Astrocyte of the hippocampus (primary cell): ENCODE measurements at places on chromosomes 7 and 10.
A peak's percentile ranks its signal among the peaks of the same experiment; 100 is the strongest.

DNA sequence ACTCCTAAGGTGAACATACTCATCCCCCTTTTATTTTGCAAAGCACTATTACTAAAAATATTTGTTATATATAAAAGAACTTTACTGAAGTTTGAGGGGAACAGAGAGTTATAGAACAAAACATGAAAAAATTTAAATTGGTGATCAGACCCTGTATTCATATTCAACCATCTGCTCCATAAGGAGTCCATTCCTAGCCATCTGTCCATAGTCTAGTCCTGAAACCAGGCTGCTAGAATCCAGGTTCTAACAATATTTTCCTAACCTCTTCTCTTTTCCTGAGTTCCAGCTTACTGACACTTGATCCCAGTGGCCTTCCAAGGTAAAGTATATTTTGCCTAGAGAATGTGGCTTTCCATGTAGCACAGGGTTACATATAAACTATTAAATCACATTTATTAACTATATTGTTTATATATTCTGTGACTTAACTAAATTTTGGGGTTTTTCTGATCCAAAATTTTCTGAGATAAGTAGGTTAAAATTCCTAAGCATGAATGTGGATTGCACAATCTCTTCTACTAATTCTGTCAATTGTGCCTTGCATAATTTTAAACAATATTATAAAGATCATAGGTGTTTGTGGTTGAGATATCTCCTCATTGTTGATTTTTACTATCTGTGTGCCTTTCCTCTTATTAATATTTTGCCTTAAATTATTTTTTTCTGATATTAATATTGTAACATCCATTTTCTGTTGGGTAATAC lies 137.6 kb upstream of the MAGI2 start:
- no peak for DNase-seq

DNA sequence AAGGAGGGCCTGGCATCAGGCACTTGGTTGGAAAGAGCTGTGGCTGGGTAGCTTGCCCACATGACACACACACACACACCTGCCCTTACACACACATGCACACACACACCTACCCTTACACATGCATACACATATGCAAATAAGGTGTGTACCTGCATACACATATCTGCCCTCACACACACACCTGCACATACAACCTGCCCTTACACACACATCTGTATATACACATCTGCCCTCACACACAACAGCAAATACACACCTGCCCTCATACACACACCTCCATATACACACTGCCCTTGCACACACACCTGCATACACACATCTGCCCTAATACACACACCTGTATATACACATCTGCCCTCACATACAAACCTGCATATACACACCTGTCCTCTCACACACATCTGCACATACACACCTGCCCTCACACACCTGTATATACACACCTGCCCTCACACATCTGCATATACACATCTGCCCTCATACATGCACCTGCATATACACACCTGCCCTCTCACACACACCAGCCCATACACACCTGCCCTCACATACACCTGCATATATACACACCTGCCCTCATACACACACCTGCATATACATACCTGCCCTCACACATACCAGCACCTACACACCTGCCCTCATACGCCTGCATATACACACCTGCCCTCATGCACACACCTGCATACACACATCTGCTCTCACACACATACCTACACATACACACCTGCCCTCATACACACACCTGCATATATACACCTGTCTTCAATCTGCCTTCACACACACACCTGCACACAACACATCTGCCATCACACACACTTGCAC lies 82.9 kb downstream of the GRID1 start:
- no peak for DNase-seq

DNA sequence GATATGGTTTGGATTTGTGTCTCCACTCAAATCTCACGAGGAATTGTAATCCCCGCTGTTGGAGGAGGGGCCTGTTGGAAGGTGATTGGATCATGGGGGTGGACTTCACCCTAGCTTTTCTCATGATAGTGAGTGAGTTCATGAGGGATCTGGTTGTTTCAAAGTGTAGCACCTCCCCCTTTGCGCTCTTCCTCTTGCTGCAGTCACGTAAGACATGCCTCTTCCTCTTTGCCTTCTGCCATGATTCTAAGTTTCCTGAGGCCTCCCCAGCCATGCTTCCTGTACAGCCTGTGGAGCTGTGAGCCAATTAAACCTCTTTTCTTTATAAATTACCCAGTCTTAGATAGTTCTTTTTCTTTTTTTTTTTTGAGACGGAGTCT lies 17.1 kb downstream of the CDNF start:
- DNase-seq, result no peak

- DNase-seq, result peak; percentile 44
Measured at GRCh38 chr7:108805808-108806397, 236.2 kb downstream of the DNAJB9 start.

GRCh38 chr7:18087026-18087686 lies 59.5 kb upstream of the PRPS1L1 start:
- peak; percentile 53 for DNase-seq

DNA sequence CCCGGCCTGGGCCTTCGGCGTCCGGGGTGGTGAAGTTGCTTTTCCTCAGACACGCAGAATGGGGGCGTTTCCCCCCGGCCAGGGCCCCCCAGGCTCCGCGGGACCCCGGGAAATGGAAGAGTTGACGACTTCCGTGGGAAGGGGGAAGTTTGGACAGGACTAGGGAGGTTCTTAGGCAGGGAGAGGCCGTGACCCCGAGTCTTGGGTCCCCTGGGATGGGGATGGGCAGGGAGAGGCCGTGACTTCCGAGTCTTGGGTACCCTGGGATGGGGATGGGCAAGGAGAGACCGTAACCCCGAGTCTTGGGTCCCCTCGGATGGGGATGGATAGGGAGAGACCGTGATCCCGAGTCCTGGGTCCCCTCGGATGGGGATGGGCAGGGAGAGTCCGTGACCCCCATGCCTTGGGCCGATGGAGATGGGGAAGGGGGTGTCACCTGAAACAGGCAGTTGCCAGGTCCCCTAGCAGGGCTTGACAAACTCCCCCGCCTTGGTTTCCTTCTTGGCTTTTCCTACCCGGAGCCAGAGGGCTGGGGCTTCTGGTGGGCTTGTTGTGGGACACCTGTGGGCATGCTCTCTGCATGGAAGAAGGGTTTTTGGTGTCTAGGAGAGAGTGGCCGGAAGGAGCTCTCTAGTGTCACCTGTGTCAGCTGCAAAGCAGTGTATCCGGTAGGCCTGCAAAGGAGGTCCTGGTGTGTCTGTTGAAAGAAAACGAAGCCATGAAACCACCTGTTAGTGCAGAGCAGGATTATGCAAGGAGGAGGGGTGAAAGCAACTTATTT lies 1.1 kb downstream of the TRRAP start:
- peak; percentile 33 for DNase-seq

DNA sequence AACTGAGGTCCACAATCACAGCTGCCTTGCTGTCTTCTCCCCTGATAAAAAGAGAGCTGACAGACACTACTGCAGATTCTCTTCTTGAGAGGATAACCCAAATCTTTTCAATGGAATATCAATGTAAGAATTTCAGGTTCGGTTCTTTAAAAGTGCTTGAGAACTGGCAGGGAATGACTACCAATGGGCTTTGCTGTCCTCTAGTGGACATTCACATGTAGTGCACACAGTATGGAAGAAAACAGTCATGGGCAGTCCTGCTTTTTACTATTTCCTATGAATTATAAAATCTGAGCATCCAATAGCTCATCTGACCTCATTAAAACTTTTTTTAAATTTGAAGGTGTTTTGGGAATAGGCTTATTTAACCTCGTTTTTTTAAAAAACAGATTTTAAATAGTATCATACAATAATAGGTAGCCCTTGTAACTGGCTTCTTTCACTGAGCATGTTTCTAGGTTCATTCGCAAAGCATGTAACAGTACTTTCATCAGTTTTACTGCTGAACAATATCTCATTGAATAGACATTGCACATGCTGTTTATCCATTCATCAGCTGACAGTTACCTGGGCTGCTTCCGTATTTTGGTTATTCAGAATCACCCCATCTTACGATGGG lies 18.3 kb downstream of the FZD9 start:
- DNase-seq, result peak; percentile 73

DNA sequence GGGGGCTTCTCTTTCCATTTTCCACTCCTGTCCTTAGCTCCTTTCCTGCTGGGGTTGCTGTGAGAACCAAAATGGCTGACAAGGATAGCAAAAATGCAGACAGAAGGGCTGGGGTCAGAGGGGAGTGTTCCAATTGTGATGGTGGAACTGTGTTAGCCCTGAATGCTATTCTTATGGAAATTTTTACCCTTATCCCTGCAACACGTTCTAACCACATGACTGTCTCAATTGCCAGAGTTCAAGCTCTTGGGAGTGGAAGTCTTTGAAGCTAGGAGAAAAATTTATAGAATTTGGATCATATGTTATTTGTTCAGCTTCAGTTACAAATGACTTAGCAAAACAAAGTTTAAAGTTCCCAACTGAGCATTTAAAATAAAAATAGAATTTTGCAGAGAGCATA lies 134.1 kb downstream of the ADCYAP1R1 start:
- DNase-seq, result no peak

DNA sequence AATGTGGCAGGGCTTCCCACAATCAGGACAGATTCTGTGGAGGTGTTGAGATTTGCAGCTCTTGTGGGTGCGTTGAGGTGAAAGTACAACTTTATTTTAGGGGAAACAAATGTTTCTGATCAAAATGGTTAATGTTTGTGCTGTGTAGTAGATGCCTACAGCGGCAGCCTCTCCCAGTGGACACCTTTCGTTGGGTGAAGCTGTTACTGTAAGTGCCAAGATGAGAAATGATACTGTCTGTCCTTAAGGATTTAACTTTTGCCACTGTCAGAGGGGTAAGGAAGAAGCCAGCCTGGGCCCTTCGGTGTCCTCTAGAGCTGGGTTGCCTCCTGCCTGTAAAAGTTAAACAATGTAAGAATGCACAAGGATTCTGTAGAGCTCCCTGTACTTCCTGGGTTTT lies 27.9 kb downstream of the DOCK1 start:
- no peak for DNase-seq

- DNase-seq, result no peak
Measured at GRCh38 chr7:29163854-29164253, 17.5 kb upstream of the CPVL start.

DNA sequence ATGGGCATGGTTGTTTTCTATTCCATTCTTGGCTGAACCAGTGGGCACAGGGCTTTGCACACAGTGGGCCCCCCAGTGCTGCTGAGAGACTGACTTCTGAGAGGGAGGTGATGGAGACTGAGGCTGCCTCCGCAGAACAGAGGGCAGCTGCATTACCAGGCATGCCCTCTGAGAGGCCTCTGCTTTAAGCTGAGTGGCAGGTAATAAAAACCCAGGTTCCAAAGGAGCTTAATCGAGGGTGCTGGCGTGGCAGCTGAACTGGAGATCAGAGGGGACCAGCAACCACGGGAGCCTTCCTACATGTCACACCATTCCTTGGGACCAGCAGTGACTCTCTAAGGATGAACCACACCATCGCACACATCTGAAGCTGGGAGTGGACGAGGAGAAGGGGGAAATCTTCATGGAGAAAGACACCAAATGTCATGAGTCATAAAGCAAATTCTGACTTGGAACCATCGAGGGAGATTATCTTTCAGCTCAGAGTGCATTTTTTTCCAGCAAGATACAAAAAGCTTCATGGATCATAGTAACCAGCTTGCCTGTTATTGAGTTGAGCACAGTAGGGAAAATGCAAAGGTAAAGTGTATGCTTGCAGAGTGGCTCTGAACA lies 24.6 kb downstream of the HIPK2 start:
- no peak for DNase-seq

GRCh38 chr7:18320971-18321567 lies 174.5 kb upstream of the HDAC9 start:
- DNase-seq, result peak; percentile 55

DNA sequence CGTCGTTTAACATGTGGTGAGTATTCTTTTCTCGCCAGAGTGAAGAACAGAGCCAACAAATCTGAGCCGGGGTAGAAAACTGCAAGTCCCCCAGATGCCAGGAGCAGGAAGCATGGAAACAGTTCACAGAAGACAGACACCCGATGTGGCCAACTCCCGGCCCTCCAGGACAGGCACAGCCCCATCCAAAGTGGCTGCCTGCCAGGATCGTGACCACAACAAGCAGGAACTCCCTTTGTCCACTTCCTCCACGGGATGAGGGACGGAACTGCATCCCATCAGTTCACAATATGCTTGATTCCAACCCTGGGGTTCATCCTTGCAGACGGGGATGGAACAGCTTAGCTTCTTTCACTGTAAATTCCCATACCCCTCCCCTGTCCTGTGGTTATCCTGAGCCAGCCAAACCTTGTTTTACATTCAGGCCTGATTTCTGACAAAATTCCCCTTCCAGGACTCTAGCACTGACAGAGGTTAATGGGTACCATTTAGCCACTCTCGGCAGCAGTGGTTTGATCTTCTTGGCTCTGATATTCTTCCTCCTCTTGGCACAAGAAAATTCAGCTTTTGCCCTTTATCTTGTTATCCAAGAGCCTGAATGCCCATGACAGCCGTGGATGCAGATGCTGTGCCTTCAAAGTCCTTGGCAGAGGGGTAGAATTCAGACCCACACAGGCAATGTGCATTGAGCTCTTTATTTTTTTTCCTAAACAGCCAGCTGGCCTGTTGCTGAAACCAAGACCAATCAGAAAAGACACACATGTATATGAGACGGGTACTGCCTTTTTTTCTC lies 105.5 kb upstream of the FAM204A start:
- peak; percentile 56 for DNase-seq

DNA sequence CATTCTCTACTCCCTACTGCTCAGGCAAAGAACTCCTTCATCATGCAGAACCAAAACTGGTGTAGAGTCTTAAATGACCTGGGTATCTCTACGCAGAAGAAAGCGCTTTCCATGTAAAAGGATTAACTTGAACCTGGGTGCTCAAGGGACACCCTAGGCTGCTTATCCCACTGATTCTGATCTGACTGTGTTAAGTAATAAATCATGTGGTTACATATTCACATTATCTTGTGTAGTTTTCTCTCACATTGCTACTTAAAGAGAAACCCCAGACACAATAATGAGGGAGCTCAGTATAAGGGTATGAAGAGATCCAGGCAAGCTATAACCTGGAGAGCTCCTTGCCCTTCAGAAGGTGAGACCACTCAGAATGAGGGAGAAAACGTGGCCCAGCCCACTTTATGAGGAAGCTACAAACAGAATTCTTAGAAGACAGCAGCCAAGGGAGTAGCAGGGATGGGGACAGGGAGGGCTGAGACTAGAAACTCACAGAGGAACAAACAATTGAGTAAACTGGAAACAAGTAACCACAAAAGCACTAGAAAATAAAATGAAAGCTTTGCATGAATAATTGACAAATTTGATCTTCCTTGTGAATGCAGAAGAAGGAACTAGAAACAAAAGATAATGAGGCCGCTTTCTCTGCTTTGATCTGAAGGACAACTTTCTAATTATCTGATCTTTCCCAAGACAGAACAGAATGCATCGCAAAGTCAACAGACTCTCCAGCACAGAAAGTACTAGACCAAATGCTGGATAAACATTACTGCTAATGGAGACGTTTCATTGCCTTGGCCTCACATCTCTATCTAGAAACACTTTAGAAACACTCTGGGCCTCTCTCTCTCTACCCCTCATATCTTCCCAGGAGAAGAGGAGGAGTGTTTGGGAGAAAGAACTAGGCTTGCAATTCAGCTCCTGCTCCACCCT lies 76.1 kb downstream of the LRRC17 start:
- peak; percentile 7 for DNase-seq

GRCh38 chr10:93438613-93439253 lies 43.4 kb downstream of the MYOF start:
- DNase-seq, result peak; percentile 43

GRCh38 chr10:20173046-20173445 lies 356.8 kb downstream of the PLXDC2 start:
- DNase-seq, result no peak
